ENCODE measurements at places on chromosomes 12 and 14.

DNA sequence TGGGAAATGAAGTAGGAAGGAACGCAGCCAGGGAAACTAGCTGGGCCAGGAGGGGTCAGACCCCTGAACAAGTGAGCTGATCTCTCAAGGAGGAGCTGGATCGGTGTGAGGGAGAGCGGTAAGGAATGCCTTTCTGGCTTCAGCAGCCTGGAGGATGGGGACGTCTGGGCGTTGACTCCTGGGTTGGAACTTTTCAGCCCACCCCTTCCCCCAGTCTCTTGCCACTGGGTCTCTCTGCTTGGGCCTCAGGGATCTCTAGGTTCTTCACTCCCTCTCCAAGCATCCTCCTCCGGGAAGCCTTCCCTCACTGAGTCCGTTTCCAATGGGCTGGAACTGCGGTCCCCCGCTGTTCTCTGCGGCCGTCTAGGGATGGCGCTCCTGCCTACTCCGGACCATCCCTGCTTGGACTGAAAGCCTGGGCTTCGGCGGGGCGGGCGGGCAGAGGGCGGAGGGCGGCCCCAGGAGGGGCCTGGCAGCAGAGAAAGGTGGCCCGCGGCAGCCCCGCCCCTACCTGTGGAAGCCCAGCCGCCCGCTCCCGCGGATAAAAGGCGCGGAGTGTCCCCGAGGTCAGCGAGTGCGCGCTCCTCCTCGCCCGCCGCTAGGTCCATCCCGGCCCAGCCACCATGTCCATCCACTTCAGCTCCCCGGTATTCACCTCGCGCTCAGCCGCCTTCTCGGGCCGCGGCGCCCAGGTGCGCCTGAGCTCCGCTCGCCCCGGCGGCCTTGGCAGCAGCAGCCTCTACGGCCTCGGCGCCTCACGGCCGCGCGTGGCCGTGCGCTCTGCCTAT is at the start of gene KRT7:
Gene KRT7 (plus strand): TSS at position 570 of the 788 bp plus-strand sequence. CDS start 54 bp downstream, at position 624.
- no peak for DNase-seq

GRCh38 chr12:15605881-15606590 is 183.2 kb downstream of the EPS8 start:
- no peak for DNase-seq

DNA sequence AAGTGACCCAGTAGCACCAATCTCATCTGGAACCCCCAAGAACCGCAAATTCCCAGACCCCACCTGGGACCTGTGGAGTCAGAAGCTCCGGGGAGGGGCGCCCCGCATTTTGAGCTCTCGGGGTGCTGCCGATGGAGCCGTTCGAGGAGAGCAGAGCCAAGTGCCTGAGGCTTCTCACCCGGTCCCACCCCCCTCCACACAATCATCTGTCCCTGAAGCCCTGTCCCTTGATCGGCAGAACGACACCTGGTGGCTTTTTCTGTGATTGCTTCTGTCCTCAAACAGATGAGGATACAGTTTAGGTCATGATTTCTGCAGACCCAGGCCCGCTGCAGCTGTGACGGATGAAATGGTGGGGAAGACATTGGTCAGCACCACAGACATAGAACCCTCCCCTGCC is 74.7 kb downstream of the NOC4L start:
- DNase-seq, result no peak

DNA sequence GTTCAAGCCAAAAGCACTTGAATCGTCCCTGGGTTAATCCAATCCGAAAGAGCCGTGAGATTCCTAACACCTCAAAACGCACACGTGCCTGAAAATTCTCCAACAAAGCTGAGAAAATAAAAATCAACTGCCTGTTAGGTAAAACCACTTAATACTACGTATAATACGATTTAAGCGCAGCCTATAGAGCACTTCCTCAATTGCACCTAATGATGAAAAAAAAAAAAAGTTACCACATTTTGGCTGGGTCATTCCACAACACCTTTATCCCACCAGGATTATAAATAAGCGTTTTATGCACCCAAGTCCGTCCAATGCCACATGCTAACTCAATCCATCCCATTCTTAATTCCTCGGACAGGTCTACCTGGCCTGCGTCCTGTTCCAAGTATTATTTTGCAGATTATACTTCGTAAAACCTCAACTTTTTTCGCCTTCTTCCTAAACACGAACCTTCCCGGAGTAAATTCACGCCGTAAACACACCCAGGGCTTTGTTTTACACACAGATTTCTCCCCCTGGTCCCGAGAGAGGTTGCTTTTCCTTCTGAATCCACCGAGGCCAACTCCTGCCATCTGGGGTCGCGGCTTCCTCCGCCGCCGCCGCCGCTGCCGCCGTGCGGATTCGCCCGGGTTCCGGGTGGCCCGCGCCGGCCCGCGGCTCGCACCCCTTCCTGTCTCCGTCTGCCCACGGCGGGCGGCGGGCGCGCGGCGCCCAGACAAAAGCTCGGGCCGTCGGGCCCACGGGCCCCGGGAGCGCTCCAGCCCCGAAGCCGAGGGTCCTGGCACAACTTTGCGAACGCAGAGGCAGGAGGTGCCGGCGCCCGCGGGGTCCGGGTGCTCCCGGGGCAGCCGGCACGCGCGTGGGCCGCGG is 66.2 kb downstream of the RNF34 start:
- peak; percentile 10 for DNase-seq

GRCh38 chr12:82800185-82800584 is 113.5 kb downstream of the TMTC2 start:
- DNase-seq, result no peak

- no peak for DNase-seq
Observed at GRCh38 chr12:916240-916639, 33.3 kb downstream of the RAD52 start.

- no peak for DNase-seq
Observed at GRCh38 chr12:64090047-64090446, 132.0 kb downstream of the KICS2 start.

GRCh38 chr12:1933342-1934051 is 15.0 kb upstream of the CACNA2D4 start:
- peak; percentile 52 for DNase-seq

DNA sequence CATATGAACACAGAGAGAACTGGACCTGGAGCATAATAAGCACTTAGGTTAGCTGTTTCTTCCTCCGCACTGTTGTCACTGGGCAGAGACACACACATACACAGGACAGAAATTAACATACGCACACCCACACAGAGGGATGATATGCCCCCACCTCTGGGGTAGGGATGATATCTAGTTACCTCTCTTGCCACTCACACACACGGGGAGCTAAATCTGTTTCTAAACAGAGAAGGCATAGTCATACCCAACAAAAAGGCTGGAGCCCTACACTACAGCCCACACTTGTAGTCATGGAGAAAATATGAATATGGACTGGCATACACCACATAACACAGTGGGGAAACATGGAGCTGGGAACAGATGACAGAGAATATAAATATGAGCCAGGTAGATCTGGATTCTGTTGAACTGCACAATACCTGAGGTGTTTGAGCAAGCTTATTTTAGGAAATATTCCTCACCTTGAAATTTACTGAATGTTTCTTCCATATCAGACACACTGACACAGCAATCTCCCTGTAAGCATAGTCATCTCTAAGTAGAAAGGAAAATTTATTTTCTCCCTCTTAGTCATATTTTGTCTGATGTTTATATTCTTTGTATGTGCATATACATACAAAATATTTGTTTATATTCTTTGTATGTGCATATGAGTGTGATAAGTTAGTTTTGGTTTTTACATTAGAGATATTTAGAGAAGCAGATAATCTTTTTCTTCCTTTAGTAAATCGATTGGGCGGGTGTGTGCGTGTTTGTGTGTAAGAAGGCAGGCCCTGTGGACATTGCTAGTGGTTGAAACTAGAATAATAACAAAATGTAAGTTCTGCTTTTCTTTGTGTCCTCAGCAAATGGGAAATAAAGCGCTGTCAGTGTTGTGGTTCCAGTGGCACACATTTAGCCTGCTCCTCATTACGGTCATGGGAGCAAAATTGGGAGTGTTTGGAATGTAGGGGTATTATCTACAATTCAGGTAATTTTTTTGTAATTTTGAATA is 20.9 kb upstream of the SCFD1 start:
- no peak for DNase-seq

DNA sequence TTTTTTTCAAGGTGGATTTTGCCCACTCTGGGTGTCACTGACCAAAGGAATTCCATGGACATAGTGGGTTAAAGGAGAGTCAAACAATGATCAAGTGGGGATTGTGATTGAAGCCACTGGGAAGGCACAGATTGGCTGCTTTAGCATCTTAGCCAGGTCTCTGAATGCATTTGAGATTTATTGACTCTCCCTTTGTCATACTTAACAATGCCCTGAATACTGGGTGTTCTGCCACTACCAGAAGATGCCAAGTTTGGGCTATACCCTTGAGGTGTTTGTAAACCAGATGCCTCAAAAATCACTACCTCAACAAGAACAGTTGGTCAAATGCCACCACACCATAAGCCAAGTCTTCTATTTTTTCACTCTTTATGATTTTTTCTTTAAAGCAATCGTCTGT is 114.8 kb downstream of the GTF2A1 start:
- DNase-seq, result no peak

- DNase-seq, result peak; percentile 92
Observed at GRCh38 chr12:89947437-89948270, 239.0 kb upstream of the ATP2B1 start.

DNA sequence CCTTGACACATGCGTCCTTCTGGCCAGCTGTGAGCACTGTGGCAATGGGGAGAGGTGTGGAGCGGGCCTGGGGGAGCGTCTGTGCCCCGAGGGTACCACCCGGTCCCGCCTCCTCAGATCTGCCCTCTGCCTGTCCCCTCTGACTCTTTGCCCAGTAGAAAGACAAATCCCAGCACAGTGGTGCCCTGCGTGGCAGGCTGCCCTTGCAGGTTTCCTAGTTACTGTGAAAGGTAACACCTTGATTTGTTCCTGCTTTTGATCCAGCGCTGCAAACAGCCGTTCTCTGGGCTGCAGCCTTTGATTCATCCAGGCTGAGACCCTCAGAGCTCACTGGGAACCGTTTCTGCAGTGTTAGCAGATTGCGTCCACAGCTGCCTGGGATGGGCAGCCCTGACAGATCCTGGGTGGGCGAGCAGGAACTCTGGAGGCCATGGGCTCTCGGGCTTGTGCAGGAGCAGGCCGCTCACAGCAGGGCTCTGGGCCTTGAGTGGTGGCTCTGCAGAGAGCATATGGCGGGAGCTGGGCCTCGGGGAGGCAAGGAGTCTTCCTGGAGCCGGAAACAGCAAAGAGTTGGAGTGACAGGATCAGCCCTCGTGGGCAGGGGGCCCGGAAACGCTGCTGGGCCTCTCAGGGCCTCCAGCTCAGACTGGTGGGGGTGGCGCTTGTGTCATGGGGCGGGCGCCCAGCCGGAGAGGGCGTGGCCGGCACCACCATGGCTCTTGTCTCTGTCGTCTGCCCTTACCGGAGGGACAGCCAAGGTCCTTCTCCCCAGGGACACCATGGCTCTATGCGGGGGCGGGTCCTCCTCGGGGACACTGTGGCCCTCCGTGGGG is 16.6 kb downstream of the FBRSL1 start:
- DNase-seq, result peak; percentile 63

GRCh38 chr12:131883521-131883900 is 10.9 kb upstream of the ULK1 start:
- DNase-seq, result no peak

DNA sequence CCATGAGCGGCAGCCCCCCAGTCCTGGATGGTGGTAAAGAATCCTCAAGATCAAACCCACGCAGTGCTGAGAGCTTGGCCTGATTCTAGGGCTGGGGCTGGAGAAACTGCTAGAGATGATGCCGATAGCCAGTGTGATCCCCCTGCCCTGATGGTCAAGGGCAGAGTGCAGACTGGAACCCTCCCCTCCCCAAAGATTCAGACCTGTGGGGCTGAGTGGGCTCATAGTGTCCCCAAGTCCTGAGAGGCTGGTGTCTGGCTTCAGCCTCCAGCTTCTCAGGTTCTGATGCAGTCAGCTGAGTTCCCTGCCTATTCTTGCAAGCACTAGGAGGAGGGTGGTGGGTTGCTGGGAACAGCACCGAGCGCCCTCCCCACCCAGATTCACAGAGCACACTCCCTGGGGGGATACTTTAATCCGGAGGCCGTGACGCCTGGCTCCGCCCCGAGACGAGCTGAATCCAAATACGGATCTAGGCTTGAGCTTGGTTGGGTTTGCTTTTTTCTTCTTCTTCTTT is 11.9 kb downstream of the RHOF start:
- DNase-seq, result no peak

DNA sequence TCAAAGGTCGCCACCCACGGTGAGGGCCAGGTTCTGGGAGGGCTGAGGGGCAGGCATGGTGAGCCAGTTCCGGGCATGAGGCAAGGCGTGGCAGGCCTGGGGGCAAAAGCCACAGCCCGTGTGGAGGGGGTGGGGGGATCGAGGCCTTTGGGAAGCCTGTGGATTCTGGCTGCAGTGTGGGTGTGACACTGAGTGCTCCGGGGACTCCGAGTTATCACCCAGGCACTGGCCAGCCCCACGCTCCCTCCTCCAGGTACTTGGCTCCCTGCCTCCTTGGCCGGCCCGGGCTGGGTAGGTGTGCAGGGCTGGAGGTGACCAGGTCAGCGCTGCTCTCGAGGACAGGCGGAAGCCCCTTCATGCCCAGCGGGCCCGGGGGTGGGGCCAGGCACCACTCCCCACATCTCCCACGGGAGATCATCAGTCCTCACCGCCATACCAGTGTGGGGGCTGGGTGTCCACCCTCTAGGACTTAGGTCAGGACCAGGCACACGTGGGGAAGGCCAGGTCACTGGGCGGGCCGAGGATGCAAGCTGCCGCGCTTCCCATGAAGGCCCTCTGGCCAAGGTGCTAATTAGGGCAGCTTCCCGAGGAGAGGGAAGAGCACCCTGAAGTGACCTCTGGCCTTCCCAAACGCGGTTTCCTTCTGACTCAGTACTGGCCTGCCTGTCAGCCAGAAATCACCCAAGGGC is 34.1 kb upstream of the TDRD9 start:
- DNase-seq, result no peak

- no peak for DNase-seq
Observed at GRCh38 chr14:29857551-29857950, 70.1 kb downstream of the PRKD1 start.

DNA sequence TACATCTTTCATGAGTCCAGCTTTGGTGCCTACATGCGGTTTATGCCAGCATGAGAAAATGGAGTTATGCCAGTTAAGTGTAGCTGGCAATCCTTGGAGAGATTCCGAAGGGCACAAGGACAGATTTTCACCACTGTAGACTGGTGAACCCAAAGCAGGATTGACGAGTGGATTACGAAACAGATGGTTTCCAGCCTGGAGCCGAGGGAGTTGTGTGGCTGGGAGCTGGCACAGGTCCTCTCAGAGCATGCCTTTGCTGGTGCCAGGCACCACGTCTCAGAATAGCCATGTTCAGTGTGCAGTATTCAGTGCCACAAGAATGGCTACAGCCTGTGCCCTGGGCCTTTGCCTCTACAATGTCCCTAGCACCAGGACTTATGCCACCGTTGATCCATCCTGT is 13.2 kb downstream of the KCNH3 start:
- no peak for DNase-seq

All from astrocyte of the spinal cord (primary cell).